ENCODE measurements at places on chromosomes 13 and 19. TPM values are rescaled to one million over a fixed set of nuclear protein-coding genes. Genes with fewer than 3 reads are reported as not detected.

DNA sequence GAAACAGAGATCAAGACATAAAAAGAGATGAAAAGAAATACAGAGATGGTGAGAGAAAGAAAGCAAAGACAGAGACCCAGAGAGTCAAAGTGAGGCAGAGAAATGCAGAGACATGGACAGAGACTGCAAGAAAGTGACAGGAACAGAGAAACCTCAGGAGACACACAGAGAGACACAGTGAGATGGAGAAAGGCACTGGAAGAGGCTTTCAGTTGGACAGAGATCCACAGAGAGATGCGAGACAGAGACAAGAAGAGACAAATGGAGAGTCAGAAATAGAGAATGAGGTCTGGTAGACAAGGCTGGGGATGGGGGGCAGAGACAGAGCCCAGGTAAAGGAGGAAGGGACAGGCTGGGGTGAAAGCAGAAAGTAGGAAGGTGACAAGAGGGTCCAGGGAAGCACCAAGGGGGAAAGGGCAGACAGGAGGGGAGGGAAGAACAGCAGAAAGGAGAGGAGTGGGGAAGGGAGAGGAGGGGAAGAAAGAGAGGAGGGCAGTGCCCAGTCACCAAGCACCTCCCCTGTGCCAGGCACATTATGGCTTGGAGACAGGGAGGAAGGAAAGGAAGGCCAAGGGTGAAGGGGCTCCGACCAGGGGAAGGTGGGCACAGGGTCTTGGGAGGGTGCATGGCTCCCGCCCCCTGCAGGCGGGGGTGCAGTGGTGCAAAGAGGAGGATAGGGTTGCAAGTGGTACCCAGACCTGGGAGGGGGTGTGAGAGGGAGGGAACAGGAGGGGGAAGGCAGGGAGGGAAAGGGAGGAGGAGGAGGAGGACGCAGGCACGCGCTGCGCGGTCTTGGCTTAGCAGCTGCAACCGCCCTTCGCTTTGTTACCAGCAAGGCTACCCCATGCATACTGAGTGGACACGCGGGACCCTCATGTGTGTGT lies 38.4 kb downstream of the DEDD2 start:
- H3K4me1 ChIP-seq = peaks cover 15% of the 10 kb centered on the region
- no peaks in the 10 kb centered on the region for H3K36me3 ChIP-seq
- H3K27ac ChIP-seq = no peak overlapping the region
- no peak overlapping the region for H3K4me3 ChIP-seq
- no peak for DNase-seq

Gene CBARP
- polyA plus RNA-seq = not detected

Gene ZNF100
- 8.0 TPM for polyA plus RNA-seq

Gene DMKN
- polyA plus RNA-seq = 10.2 TPM

Gene HSD17B14
- polyA plus RNA-seq = 1.1 TPM

Gene PTPRH
- not detected for polyA plus RNA-seq

DNA sequence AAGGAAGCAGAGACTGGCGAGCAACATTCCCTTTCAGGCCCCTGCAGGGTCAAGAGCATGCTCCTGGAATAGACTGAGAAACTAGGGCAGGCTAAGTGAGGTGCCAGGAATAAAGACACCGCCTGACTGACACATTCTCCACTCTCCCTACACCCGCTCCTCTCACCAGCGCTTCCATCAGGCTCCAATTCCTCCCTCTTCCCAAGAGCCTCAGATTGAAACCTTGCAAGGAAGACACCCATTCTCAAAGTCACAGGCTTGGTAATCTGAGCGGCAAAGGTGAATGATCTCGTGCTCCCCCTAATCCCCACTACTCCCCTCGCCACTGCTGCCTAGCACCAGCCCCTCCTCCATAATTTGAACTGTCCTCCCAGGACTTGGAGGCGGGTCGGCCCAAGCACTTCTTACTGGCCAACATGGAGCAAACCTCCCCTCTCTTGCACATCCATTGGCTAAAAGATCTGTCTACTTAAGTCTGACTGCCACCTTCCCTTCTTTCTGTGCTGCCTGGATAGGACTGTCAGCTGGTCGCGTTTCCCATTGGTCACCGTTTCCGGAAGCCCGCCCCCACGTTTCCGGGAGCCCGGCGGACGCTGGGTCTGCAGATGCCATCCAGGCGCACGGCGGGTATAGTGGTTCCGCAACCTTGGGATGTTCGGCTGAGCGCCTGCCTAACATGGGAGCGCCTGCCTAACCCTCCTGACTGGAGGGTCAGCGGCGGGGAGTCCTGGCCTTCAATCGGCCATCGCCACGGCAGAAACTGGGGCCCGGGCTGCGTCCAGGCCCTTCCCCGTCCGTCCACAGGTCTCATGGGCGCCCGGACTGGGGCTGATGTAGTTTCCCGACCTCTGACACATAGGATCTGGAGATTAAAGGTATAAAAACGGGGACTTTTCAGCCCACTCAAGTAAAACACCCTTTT lies 33.6 kb downstream of the ZNF383 start:
- H3K4me3 ChIP-seq = peak overlapping the region; percentile 29
- no peak for DNase-seq
- H3K36me3 ChIP-seq = no peaks in the 10 kb centered on the region
- no peak overlapping the region for H3K27ac ChIP-seq
- no peaks in the 10 kb centered on the region for H3K4me1 ChIP-seq

DNA sequence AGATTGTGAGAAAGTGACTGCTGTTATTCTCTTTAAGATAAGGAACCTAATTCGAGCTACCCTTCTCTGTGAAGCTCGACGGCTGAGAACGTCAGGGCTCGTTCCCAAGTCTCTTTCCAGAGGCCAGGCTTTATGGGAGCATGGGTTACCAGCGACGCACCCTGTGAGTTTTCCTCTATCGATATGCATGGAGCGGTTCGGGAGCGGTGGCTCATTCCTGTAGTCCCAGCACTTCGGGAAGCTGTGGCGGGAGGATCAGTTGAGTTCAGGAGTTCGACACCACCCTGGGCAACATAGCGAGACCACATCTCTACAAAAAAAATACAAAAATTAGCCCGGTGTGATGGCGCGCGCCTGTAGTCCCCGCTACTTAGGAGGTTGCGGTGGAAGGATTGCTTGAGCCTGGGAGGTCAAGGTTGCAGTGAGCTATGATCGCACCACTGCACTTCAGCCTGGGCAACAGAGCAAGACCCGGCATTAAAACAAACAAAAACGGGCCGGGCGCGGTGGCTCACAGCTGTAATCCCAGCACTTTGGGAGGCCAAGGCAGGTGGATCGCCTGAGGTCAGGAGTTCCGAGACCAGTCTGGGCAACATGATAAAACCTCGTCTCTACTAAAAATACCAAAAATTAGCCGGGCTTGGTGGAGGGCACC lies 681 bp upstream of the ZNF606 start:
- H3K27ac ChIP-seq = peak overlapping the region; percentile 73
- H3K27me3 ChIP-seq = no peaks in the 10 kb centered on the region
- peaks cover 18% of the 10 kb centered on the region for H3K36me3 ChIP-seq
- DNase-seq = no peak
- peaks cover 32% of the 10 kb centered on the region for H3K4me1 ChIP-seq
- peak overlapping the region; percentile 97 for H3K4me3 ChIP-seq

DNA sequence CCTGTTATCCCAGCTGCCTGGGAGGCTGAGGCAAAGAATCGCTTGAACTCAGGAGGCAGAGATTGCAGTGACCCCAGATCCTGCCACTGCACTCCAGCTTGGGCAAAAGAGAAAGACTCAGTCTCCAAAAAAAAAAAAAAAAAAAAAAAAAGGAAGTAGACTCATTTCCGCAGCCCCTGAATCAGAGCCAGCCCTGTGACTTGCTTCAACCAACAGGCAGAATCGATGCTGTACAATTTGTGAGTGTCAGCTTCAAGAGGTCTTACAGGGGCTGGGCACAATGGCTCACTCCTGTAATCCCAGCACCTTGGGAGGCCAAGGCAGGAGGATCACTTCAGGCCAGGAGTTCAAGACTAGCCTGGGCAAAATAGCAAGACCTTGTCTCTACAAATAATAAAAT lies 12.8 kb downstream of the ANKRD27 start:
- H3K4me1 ChIP-seq = no peaks in the 10 kb centered on the region
- DNase-seq = no peak
- no peak overlapping the region for H3K4me3 ChIP-seq
- H3K27ac ChIP-seq = no peak overlapping the region

Gene PCDH17
- not detected for polyA plus RNA-seq

Gene NCR1
- polyA plus RNA-seq = 2.8 TPM

DNA sequence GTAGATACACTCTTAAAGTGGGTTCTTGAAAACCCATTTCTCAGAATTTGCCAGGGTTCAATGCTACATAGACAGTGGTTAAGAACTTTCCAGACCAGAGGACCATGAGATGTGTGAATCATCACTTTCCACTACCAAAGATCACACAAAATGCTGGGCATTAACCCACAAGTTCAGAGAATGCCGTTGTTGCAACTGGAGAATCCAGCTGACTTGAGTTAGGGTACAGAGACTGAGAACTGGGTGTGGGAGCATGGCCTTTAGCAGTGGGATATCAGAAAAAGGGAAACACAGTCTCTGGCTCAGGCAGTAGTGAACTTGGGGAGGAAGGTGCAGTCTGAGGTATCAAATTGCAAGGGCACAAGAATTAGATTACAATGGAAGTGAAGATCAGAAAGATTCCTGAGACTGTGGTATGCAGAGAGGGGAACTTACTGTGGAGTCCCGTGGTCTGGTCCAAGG lies 51.5 kb upstream of the WDFY2 start:
- H3K27me3 ChIP-seq = no peaks in the 10 kb centered on the region
- H3K4me3 ChIP-seq = no peak overlapping the region
- no peak overlapping the region for H3K27ac ChIP-seq
- H3K36me3 ChIP-seq = no peaks in the 10 kb centered on the region

DNA sequence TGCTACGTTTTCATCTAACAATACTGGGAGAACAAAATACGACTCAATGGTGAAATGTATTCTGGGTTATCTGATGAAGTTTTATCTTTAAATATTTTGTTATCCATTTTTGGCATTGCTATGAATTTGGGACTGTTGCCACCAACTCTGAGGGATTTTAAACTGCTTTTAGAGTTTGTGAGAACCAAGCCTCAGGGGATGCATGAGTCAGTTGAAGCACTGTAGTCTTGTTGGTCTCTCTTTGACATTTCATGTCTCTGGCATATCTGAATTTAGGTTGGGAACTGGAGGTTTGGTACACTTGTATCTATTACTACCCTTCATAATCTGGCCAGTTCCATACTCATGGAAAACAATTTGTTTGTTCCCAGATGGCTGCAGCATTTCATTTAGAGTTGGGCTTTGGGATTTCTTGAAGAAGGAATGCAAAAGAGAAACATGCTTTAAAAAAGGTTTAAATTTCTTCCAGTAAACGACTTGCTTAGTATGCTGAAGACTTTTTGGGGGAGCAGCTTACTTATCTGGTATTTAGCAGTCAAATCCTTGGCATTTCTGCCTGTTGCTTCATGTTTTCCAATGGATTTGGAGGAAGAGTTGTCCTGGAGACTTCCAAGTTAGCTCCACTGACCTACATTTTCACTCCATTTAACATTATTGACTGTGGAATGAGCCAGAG lies 28.9 kb downstream of the ARHGEF7 start:
- no peak for DNase-seq
- no peak overlapping the region for H3K27ac ChIP-seq
- no peaks in the 10 kb centered on the region for H3K36me3 ChIP-seq
- H3K27me3 ChIP-seq = peaks cover 3% of the 10 kb centered on the region

- no peak overlapping the region for H3K4me3 ChIP-seq
- H3K27me3 ChIP-seq = no peaks in the 10 kb centered on the region
- DNase-seq = no peak
- H3K4me1 ChIP-seq = no peaks in the 10 kb centered on the region
Measured at GRCh38 chr13:33375421-33375820, 89.9 kb upstream of the STARD13 start.

GRCh38 chr13:57637515-57637914 lies 6.0 kb downstream of the PCDH17 start:
- no peak overlapping the region for H3K27ac ChIP-seq
- DNase-seq = no peak
- no peaks in the 10 kb centered on the region for H3K4me1 ChIP-seq
- no peak overlapping the region for H3K4me3 ChIP-seq
- H3K36me3 ChIP-seq = no peaks in the 10 kb centered on the region

Gene TBXA2R
- 7.6 TPM for polyA plus RNA-seq

GRCh38 chr13:80256352-80256932 lies 84.5 kb downstream of the SPRY2 start:
- no peak overlapping the region for H3K4me3 ChIP-seq
- no peaks in the 10 kb centered on the region for H3K27me3 ChIP-seq
- DNase-seq = no peak
- no peaks in the 10 kb centered on the region for H3K4me1 ChIP-seq

- no peak overlapping the region for H3K27ac ChIP-seq
- no peaks in the 10 kb centered on the region for H3K27me3 ChIP-seq
- H3K4me3 ChIP-seq = no peak overlapping the region
- no peaks in the 10 kb centered on the region for H3K36me3 ChIP-seq
- peaks cover 6% of the 10 kb centered on the region for H3K4me1 ChIP-seq
Measured at GRCh38 chr13:112759053-112759452, 69.2 kb downstream of the ATP11A start.

- no peak overlapping the region for H3K27ac ChIP-seq
- H3K27me3 ChIP-seq = no peaks in the 10 kb centered on the region
- H3K4me1 ChIP-seq = no peaks in the 10 kb centered on the region
- H3K4me3 ChIP-seq = no peak overlapping the region
- DNase-seq = no peak
Measured at GRCh38 chr13:106417467-106418110, 117.9 kb downstream of the EFNB2 start.

Gene ZNF223
- 2.7 TPM for polyA plus RNA-seq

- no peaks in the 10 kb centered on the region for H3K36me3 ChIP-seq
- H3K4me3 ChIP-seq = no peak overlapping the region
- no peak for DNase-seq
- H3K27ac ChIP-seq = no peak overlapping the region
Measured at GRCh38 chr13:19156013-19156825, 25.4 kb downstream of the TUBA3C start.

GRCh38 chr19:41421973-41422372 lies 5.2 kb downstream of the B3GNT8 start:
- no peak overlapping the region for H3K4me3 ChIP-seq
- H3K27ac ChIP-seq = no peak overlapping the region
- no peaks in the 10 kb centered on the region for H3K4me1 ChIP-seq
- no peak for DNase-seq
- no peaks in the 10 kb centered on the region for H3K27me3 ChIP-seq

- no peaks in the 10 kb centered on the region for H3K36me3 ChIP-seq
- peaks cover 13% of the 10 kb centered on the region for H3K4me1 ChIP-seq
- no peak overlapping the region for H3K27ac ChIP-seq
- DNase-seq = no peak
- H3K27me3 ChIP-seq = no peaks in the 10 kb centered on the region
Measured at GRCh38 chr13:44305917-44306370, 67.7 kb upstream of the SERP2 start.

DNA sequence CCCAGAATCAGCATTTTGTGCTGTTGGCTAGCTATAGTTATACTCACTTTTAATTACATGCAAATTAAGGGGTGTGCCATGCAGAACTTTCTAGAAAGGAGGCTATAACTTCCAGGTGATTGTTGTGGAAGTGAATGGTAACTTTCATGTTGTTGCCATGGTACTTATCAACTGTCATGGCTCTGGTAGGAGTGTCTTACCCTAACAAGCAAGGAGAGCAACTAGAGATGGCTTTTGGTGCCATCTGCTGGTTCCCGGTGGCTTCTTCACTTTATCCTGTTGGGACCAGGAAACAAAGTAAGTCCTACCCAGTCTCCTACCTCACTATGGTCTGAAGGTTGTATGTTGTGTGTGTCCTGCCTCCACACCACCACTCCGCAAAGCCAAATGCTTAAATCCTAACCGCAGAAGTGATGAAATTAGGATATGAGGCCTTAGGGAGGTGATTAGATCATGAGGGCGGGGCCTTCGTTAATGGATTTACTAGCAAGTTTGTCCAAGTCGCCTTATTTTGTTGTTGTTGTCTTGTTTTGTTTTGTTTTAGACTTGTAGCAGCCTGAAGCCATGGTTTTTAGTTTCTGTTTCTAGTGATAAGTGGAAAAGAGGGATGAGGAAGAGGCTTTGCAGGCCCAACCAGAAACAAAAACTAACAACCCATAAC lies 22.6 kb downstream of the FBXL12 start:
- peaks cover 17% of the 10 kb centered on the region for H3K4me1 ChIP-seq
- H3K36me3 ChIP-seq = no peaks in the 10 kb centered on the region
- H3K4me3 ChIP-seq = no peak overlapping the region
- DNase-seq = peak; percentile 86
- no peaks in the 10 kb centered on the region for H3K27me3 ChIP-seq
- H3K27ac ChIP-seq = peak overlapping the region; percentile 47

Measured in CD8-positive, alpha-beta memory T cell (primary cell).